ENCODE measurements at places on chromosomes 5 and 9.

GRCh38 chr9:116939614-116940013, 252.5 kb downstream of the TRIM32 start:
- no peak for DNase-seq

GRCh38 chr9:108854641-108855528, 901 bp downstream of the ACTL7B start:
- no peak for DNase-seq

DNA sequence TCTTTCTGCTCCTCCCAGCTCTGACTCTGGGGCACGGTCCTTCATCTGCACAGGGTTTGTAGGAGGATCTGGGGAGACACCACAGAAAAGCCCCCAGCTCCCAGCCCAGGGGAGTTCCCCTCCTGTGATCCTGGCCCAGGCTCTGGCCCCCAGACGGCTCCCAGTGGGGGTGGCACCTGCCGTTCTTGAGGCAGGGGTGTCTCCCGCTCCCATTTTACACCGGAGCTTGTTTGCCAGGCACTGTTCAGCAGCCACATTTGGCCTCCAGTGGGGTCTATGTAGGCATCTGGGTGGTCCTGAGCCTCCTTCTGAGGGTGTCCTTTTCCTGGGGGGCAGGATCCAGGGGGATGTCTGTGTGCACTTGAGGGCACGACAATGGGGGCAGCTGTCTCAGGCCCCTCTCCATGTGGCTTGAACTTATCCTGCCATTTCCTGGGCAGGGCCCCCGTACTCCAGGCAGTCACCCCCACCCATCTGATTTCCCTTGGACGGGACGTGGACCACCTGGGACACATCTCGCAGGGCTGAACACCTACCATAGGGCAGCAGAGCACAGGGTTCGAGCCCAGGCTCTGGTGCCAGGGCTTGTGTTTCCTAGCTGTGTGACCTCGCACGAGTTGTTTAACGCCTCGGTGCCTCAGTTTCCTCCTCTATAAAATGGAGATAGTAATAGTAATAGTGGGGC, 275.0 kb upstream of the MVB12B start:
- DNase-seq = no peak

DNA sequence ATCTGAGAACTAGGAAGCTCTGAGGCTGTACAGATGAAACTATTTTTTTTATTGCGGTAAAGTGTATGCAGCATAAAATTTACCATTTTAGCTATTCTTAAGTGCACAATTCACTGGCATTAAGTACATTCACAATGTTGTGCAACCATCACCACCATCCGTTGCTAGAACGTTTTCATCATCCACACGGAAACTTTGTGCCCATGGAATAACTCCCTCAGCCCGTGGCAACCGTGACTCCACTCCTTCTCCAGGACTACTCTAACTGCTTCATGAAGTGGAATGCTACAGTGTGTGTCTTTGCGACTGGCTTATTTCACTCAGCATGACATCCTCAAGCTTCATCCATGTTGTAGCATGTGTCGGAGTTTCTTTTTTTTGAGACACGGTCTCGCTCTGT, 57.1 kb downstream of the COL23A1 start:
- DNase-seq = no peak

- DNase-seq = no peak
Measured at GRCh38 chr9:100222674-100223073, 123.6 kb downstream of the INVS start.

- no peak for DNase-seq
Measured at GRCh38 chr5:38737976-38738375, 107.8 kb upstream of the OSMR start.

- no peak for DNase-seq
Measured at GRCh38 chr5:124438903-124439281, 307.5 kb downstream of the ZNF608 start.

DNA sequence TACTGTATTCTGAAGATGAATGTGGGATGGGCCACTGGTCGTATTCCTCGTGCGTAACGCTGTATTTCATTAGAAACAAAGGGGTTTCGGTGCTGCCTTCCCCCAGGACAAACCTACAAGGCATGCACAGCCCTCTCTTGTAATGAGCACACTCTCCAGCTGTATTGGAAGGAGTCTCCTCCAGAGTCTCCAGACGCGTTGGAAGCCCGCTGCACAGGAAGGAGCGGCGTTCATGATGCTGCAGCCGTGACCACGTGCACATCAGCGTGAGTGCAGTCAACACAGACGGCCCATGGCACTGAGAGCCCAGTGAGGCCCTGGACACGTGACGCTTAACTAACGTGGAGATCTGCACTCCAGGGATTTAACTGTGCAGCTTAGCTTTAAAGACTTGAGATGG, 209.0 kb upstream of the IRX1 start:
- no peak for DNase-seq

DNA sequence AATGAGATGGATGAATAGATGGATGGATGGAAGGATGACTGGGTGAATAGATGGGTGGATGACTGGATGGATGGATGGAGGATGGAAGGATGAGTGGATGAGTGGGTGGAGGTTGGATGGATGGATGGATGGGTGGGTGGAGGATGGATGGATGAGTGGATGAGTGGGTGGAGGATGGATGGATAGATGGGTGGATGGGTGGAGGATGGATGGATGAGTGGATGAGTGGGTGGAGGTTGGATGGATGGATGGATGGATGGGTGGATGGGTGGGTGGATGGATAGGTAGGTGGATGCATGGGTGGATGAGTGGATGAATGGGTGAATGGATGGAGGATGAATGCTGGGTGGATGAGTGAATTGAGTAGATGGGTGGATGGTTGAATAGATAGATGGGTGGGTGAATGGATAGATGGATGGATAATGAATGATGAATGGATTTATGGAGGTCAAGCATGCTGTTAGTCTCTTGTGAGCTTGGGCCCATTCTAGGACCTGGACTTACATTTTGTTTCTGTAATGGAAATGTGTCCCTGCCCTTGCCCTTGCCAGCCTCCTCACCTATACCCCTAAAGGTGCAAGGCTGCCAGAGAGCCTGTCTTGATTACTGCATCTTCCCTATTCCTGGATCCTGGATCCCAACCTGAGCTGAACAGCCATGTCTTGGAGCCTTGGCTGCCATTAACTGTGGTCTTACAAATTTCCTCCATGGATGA, 159.7 kb upstream of the NFIL3 start:
- no peak for DNase-seq

DNA sequence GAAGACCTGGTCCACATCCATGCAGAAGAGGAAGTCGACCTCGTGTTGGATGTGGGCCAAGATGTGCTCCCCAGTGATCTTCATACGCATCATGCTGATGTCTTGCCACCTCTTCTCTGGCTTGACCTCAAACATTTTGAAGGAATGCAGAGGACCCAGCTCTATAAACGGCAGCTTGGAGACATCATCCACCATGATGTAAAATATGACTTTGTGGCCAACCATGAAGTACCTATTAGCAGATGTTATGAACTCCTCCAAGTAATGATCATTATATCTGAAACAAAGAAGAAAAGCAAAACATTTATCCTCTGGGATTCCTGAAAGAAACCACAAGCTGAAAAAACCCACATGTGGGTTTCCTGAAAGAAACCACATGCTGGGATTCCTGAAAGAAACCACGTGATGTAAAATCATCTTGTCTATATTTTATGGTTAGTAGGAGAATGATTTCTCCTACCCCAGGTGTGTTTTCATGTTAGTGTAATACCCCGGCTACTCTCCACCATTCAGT, 52.3 kb downstream of the GGTA1 start:
- no peak for DNase-seq

- no peak for DNase-seq
Measured at GRCh38 chr9:21611891-21612290, 129.8 kb upstream of the IFNE start.

- DNase-seq = no peak
Measured at GRCh38 chr5:147339313-147339712, 104.5 kb downstream of the STK32A start.

DNA sequence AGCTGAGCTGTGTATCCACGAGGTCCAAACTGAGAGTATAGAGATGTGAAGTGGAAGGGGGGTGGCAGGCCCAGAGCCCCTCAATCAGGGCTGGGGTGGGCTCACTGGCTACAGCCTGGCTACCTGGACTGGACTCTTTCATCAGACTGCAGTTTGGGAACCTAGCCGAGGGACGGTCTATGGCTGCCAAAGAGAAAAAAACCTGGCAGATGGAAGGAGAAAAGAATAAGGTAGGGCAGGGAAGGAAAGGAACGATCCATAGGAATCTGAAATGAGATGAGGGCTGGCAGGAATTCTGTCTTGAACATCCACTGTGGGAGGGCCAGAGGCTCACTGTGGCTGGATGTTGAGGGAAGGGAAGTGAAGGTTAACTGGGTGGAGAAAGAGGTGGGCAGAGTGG, 224.4 kb upstream of the PANK3 start:
- no peak for DNase-seq
